ENCODE measurements at places on chromosomes 11 and 22.

GRCh38 chr11:7444091-7444981, 41.0 kb upstream of the OLFML1 start:
- no peak for DNase-seq

DNA sequence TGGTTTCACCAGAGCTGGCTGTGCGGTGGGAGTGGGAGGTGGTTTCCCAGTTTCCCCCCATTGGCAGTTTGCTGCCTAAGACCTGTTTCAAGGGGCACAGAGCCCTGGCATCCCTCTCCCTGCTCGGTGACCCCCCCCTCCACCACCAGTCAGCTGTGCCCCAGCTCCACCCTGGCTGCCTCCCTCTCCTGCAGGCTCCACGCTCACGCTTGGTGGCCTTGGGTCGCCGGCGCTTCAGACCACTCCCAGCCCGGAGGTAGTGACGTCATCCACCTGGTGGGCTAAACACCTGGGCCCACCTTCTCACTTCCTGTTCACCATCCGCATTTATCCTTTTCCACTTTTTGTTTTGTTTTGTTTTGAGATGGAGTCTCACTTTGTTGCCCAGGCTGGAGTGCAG, 7.8 kb downstream of the GAL start:
- DNase-seq, result no peak

DNA sequence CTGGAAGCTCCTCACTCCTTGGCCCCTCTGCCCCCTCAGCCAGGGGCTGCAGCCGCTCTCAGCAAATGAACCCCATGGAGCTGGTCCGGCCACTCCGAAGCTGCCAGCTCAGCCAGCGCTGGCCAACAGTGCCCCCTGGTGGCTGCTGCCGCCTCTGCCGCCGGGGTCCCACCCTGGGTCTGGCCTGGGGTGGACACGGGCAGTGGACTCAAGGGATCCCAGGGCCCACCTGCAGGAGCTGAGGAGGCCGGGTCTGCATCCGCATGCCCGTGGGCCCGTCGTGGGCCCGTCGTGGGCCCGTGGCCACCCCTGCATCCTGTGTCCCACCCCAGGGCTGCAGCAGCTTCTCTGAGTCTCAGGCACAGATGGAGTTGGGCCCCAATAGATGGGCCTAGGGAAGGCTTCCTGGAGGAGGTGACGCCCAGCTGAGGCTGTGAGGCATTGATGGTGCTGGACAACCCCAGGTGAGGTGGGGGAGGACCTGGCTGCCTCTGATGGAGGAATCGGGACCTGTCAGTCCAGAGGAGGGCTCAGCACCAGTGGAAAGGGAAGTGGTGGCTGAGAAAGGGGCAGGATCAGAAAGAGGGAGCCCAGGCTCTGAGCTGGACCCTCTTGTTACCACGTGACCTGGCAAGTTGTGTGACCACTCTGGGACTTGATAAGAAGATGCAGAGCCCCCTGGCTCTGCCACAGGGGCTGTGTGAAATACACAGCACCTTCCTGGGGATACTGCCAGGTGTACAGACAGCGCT, 522.3 kb downstream of the BRD1 start:
- peak; percentile 78 for DNase-seq

DNA sequence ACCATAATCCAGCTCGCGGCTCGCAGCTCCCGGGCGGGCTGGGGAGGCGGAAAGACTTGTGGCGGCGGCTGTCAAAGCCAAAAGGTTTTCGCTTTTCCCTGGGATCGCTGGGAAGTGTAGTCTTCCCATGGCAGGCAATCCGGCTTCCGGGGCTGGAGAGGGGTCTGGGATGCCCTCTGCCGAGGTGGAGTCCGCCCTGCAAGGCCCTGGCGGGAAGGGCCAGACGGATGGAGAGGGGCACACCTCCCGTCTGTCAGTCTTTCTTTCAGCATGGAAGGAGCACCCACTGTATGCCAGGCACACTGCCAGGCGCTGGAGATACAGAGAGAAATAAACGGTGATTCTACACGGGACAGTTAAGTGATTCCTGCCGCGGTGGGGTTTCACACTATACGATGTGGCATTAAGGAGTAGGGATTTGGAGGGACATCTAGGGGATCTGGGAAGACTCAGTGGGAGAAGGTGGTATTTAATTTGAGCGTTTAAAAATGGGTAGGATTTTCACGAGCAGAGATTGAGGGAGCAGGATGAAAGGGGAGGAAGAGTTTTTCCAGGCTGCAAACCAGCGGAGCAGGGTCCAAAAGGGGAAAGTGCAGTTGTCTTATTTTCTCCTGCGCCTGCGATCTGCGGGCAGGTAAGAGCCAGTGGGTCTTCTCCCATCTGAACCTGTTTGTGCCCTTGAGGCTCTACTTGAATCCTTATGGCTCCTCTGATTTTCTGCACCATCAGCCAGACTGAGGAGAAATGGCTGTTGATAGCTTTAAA, at the start of gene BACE1:
Gene BACE1 (minus strand): TSS at position 60 of the 765 bp plus-strand sequence. CDS start 461 bp downstream, outside the sequence.
- DNase-seq, result no peak

DNA sequence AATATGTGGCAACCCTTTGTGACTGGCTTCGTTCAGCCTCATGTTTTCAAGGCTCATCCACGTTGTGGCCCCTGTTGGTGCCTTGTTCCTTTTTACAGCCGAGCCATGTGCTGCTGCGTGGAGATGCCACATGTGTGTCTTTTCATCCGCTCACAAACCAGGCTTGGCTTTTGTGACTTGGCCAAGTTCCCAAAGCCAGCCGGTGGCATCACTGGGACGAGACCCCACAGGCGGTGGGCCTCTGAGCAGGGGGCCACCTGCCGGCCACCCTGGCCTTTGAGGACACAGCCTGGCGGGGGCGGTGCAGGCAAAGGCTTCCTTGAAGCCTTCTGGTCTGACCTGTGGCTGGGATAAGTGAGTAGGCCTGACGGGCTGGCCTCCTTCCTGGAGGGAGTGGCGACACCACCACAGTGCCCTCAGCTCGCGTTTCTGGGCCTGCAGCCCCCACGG, 10.5 kb downstream of the GRK2 start:
- DNase-seq, result no peak

- no peak for DNase-seq
Measured at GRCh38 chr11:13105237-13105844, 96.2 kb downstream of the RASSF10 start.

DNA sequence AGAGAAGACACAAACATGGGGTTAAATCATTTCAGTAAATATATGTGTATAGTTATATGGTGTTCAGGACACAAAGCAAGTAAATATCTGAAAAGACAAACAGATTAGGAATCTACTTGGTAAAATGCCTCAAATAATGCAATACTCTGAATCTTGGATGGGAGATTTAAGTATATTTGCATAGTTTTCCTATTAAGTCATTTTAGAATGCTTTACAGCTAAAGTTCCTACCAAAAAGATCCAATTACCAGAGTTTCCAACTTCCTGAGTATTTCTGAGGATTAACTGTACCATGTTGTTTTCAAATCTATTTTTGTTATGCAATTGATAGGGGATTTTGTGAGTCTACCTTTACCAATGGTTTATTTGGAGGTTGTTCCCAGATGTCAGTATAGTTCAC, 424.4 kb upstream of the CCDC179 start:
- no peak for DNase-seq

- no peak for DNase-seq
Measured at GRCh38 chr11:1053121-1053901, 16.8 kb upstream of the MUC6 start.

GRCh38 chr22:17552737-17553136, 10.6 kb upstream of the SLC25A18 start:
- no peak for DNase-seq

Data from stimulated activated CD4-positive, alpha-beta T cell treated with anti-CD3 and anti-CD28 coated beads, Interleukin-2, amount 100 ng/mL, for 48 hours (primary cell).